ENCODE measurements at places on chromosomes 12 and 14.

DNA sequence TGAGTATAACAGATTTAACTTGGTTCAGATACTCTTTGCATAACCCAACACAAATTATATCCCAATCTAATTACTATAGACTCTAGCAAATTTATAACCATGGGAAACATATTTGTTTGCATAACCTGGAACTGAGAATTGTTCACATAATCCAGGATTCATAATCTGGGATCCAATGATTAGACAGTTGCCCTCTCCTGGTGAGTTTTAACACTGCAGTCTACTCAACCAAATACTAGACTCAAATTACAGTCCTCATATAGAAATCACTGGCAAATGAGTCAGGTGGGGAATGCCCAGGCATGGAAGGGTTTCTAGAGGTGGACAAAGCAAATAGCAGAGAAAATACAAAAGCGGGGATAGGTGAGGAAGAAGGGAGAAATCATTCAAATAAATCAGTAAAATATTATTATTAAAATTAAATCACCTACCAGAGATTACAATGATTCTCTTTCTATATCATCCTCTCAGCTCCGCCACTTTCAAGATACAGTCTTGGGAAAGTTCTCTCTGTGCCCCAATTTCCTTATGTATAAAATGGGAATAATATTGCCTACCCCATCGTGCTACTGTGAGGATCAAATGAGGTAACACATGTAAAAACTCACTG lies 9.4 kb downstream of the GCH1 start:
- DNase-seq: no peak

GRCh38 chr14:98160901-98161300 lies 1111.1 kb downstream of the BCL11B start:
- DNase-seq: no peak

DNA sequence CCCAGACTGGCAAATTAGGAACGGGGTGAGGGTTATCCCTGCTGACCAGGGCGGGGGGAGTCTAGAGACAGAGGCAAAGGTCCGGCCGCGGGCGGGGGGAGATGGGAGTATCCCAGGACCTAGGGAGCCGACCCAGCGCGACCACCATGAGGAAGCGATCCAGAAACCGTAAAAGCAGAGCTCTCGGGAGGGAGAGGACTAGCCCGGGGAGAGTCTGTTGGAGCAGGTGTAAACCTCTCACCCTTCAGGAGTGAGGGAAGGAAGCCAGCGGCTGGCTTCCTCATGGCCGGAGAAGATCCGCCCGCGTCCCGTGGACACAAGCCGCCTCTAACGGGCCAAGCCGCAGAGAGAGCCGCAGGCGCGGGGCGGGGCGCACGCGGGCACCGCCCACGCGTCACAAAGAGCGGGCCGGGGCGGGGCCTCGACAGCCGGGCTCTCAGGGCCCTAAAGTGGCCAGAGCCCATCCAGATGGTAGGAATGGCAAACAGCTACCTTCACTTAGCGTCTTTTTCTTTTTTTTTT lies at the start of gene ACRBP:
Gene ACRBP (minus strand): TSS at position 350 of the 522 bp plus-strand sequence. CDS start 66 bp downstream, at position 284.
- no peak for DNase-seq

- no peak for DNase-seq
Observed at GRCh38 chr12:22255097-22255496, 79.4 kb downstream of the ST8SIA1 start.

DNA sequence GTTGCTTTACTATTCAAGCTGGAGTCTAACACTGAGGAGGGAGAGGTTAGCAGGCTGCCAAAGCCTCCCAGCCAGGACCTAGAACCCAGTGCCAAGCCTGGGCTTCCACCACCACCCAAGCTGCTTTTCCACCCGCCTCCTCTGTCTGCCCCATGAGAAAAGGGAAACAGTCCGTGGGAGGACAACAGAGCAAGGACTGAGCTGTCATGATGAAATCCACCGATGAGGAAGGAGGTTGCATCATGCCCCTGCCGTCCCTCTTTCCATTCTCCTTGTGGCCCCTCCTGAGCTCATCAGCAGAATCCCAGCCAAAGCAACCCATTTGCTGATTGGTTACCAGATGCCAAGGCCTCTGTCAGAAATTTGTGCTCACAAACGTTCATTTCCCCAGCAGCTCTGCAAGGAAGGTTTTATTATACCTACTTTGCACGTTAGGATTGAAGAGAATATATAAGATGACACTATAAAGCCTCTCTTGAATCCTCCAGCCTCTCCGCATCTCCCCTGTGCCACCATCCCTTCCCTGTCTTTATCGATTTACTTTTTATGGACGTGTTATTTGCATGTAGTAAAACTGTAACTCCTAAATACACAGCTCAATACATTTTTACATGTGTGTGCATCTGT lies 6.3 kb upstream of the SERPINA1 start:
- DNase-seq: no peak

DNA sequence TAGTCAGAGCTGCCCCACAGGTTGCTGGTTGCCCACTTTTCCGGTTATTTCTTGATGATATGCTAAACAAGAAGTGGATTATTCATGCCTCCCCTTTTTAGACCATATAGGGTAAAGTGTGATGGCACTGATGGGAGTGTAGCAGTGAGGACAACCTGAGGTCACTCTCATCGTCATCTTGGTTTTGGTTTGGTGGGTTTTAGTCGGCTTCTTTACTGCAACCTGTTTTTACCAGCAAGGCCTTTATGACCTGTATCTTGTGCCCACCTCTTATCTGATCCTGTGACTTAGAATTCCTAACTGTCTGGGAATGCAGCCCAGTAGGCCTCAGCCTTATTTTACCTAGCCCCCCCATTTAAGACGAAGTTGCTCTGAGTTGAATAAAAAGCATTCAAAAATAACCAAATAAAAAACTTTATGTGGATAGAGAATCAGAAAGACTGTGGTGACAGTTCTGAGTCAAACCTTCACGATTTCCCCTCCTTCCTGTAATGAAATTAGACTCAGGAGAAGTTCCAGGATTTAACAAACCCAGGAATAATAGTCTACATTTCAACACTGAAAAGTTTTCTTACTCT lies 144.2 kb downstream of the PAWR start:
- DNase-seq: no peak

DNA sequence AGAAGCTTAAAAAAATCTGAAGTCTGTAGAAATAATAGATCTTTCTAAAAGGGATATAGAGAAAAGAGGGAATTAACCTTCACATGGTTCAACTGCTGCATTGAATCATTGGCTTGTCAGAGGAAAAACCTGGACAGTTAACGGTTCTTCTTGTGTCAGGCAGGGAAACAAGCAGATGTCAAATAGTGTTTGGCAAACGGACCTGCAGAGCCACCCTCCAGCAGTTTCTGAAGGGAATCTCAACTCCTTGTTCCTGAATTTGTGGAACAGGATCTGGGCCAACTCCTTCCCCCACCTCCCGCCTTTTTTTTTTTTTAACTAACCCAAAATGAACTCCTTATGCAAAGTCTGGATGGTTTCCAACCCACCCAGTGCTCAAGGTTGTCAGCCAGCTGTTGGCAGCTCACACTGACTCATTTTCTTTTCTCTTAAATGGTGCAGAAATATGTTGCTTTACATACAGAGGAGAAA lies 187.3 kb downstream of the CAND1 start:
- DNase-seq: no peak

DNA sequence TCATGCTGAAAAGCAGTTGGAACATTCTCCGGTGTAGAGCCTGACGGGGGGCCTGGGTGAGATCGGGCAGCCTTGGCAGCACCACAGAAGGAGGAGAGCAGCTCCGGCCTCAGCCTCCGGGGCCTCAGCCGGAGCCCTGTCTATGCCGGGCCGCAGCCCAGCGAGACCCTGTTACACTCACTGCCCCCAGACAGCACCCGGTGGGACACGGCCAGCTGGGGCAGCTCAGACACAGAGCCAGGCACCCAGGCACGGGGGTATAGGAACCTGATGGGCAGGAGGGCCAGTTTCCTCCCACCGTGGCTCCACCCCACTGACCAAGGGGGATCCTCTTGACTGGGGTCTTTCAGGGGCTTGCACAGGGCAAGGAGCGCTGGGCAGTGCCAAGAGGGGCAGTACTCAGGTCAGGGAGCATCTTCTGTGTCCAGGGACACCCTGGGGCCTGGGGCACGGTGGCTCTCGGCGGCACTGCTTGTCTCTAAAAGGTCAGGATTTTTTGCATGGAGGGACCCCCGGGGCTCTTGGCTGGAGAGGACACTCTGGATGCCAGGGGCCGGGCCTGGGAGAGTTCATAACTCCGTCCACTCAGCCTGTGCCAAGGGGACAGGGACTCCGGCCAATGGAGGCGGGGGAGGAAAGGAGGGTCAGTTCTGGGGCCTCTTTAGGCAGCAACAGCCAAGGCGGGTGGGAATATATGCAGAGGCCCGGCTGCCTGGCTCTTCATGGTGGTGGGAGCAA lies 9.4 kb downstream of the INF2 start:
- no peak for DNase-seq

GRCh38 chr14:74630881-74631690 lies 19.0 kb upstream of the LTBP2 start:
- no peak for DNase-seq

DNA sequence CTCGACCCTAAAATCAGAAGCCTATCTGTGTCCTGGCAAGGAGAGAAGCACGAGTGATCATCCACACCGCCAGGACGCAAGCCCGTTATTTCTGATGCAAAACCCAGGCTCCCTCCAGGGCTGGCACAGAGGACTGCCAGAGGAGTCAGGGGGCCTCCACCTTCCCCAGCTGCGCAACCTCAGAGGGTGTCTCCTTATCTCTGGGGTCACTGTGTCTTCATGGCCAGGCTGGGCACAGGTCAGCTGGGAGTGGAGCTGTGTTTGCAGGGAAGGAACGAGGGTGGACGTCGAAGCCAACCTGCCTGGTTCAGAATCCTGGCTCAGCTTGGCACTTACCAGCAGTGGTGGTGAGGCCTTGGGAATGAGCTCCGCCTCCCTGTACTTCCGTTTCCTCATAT lies 12.0 kb upstream of the SERPINA3 start:
- DNase-seq: no peak

GRCh38 chr12:127613056-127613455 lies 653.9 kb upstream of the TMEM132C start:
- no peak for DNase-seq

- no peak for DNase-seq
Observed at GRCh38 chr14:31263485-31264133, 56.0 kb upstream of the HECTD1 start.

- no peak for DNase-seq
Observed at GRCh38 chr12:129532082-129532481, 371.7 kb downstream of the TMEM132D start.

DNA sequence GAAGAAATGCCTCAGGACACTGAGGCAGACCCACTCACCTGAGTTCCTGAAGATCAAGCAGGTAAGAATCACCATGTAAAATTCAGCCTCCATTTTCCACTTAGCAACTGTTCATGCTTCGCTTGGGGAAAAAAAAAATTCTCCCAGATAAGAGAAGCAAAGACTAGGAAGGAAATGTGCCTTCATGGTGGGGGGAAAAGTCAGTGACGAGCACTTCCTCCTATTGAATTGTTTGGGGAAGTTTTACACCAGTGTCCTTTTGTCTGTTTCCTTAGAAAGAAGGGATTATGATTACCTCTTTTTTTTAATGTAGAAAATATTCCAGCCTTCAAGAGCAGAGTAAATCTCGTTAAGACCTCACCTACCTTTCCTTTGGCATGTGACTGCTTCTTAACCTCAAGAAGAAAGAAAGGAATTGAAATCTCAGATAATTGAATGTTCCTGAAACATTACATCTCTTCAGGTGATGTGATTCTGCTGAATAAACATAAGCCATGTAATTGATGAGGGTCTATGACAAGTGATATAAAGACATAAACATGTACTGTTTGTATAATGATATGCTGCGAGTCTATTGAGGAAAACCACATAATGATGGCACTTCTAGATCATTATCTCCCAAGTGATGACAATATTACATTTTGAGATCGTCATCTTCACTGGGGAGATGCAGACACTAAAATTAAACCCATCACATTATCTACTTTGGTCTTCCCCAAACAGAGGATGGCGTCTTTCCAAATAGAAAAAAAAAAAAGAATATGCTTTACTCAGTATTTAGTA lies at the start of gene PTPRB:
Gene PTPRB (minus strand): TSS at position 127 of the 783 bp plus-strand sequence. CDS start 34 bp downstream, at position 93.
- DNase-seq: no peak

DNA sequence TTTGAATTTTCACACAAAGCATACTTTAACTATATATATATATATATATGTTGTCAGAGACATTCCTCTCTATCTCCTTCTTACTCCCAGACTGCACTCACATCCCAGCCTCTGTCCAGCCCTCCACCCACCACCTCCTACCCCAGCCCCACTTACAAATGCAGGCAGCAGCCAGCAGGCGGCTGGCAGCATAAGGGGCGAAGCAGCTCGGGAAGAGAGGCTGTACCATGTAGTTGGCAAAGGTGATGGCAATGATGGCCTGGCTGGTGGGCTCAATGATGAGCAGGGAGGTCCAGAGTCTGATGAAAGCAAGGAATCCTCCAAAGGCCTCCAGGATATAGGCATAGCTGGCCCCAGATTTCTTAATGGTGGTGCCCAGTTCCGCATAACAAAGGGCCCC lies 2.5 kb downstream of the SLC7A7 start:
- DNase-seq: no peak
